ENCODE measurements at places on chromosomes 7 and 10.

- no peak for DNase-seq
These were observed 198.3 kb upstream of the KAT6B start for GRCh38 chr10:74628136-74628535.

DNA sequence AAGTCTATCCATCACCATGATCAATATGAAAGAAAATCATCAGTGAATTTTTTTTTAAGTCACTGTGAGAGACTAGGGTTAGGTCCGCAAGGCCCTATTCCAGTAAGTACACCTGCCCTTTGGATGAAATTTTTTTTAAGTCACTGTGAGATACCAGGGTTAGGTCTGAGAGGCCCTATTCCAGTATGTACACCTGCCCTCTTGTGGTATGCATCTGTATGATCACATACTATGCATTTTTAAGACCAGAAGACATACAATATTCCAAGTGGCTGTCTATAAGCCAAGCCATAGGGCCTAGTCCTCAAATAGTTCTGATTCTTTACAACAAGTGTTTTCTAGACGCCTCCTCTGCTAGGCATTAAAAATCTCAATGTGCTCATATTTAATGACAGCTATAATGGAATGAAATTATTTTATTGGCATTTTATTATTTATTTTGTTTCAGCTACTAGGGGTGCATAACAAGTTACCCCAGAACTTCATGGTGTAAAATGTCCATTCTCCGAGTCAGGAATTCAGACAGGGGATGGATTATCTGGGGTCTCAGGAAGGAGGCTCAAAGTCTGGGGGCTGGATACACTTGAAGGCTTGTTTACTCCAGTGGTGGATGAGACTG lies 53.1 kb downstream of the TEX36 start:
- no peak for DNase-seq

GRCh38 chr7:122311734-122312450 lies 7.3 kb upstream of the FEZF1 start:
- no peak for DNase-seq

DNA sequence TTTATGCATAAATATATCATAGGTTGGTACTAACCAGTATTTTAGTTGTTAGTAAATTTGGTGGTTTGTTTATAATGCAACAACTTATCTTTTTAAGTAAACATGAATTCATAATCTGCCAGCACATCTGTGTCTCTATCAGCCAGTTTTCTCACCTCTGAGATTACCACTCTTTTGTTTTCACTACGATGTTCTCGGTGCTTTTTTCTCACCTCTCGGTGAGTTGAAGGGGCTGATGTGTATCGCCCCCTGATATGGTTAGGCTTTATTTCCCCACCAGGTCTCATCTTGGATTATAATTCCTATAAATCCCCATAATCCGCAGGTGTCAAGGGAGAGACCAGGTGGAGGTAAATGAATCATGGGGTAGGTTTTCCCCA lies 114.1 kb downstream of the CAMK1D start:
- DNase-seq: no peak

- no peak for DNase-seq
These were observed 310.4 kb upstream of the PHF14 start for GRCh38 chr7:10662982-10663884.

GRCh38 chr10:7412237-7412927 lies 1.5 kb upstream of the SFMBT2 start:
- DNase-seq: no peak

GRCh38 chr7:100099452-100099851 lies 1.7 kb downstream of the MCM7 start:
- no peak for DNase-seq

DNA sequence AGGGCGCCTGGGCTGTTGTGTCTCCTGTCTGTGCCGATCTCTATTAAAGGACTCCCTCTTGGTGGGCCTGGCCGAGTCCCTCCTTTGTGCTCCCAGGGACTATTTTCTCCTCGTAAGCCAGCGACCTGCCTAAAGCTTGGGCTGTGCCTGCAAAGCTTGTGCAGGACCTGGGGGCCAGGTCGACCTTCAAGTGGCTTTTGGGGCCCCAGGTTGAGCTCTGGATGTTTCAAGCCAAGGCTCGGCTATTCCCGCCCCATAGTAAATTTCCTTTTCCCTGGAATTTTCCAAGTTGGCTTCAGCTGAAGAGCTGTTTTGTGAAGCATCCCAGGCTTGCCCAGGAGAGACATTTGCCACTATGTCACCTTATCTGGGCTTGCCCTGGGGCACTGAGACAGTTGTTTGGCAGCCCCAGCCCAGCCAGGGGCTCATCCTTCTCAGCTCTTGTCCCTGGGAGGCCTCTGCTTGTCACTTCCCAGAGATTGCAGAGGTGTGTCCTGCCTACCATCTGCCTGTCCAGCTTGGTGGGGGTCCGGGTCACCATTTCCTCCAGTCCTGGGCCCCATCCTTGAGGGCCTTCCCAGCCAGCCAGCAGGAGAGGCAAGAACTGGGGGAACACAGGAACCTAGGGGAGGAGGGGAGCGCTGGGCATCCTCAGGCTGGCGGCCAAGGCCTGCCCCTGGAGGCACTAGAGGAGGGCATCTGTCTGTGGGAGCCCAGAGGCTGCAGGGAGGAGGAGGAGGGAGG lies 20.2 kb downstream of the ZMIZ2 start:
- DNase-seq: no peak

- no peak for DNase-seq
These were observed 35.2 kb downstream of the NPY start for GRCh38 chr7:24319209-24319608.

DNA sequence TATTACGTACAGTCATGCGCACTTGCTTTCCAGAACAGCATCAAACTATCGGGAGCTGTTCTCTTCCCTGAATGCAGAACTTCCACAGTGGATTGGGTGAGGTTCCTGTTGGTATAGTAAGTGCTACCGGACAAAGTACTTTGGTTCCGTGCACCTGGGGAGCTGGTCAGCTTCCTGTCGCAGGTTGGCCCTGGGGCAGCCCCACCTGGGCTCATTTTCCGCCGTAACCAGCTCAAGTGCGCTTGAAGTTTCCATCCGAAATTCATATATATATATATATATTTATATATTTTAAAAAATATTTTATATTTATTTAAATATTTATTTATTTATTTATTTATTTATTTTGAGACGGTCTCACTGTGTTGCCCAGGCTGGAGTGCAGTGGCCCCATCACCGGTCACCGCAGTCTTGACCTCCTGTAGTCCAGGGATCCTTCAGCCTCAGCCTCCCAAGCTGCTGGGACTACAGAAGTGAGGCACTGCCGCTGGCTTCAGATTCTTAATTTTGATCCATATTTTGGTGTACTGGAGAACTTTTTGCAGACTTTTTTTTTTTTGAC lies 6.5 kb downstream of the SCART1 start:
- DNase-seq: no peak

GRCh38 chr10:111748184-111748583 lies 435.4 kb downstream of the GPAM start:
- DNase-seq: no peak

- peak; percentile 83 for DNase-seq
These were observed 37.5 kb downstream of the GDI2 start for GRCh38 chr10:5775685-5776084.

DNA sequence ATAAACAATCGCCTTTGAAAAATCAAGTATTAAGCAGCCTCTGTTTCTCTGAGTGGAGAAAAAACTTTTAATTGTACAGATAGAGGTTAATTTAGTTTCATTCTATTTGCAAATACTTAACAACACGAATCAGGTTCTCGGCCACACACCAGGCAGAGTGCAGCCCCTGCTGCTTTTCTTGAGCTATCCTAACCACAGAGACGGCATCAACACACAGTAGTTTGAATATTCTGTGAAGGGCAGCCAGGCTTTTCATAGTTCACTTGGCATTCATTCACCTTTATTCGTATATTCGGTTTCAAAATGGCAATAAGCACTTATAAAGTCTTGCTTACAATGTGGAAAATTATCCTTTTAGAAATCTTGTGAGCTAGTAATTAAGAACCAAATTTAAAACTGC lies 5.7 kb downstream of the ADARB2 start:
- DNase-seq: no peak

DNA sequence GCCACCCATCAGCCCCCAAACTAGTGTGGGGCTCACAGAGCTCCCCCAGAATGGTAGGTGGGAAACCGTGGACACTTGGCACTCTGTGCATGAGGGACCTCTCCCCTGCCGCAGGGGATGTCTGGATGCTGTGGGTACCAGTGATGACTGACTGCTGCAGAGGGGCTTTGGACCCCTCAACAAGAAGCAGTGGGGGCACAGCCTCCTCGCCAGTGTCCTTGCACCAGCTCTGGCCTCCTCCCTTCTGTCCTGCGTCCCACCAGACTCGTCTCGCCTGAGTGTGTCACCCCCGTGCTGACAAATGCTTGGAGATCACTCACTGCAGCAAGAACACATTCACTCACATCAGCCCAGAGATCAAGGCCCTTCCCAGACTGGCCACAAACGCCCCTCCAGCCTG lies 37.3 kb upstream of the R3HCC1L start:
- no peak for DNase-seq

- no peak for DNase-seq
These were observed 549 bp upstream of the DDX50 start for GRCh38 chr10:68900427-68901104.

DNA sequence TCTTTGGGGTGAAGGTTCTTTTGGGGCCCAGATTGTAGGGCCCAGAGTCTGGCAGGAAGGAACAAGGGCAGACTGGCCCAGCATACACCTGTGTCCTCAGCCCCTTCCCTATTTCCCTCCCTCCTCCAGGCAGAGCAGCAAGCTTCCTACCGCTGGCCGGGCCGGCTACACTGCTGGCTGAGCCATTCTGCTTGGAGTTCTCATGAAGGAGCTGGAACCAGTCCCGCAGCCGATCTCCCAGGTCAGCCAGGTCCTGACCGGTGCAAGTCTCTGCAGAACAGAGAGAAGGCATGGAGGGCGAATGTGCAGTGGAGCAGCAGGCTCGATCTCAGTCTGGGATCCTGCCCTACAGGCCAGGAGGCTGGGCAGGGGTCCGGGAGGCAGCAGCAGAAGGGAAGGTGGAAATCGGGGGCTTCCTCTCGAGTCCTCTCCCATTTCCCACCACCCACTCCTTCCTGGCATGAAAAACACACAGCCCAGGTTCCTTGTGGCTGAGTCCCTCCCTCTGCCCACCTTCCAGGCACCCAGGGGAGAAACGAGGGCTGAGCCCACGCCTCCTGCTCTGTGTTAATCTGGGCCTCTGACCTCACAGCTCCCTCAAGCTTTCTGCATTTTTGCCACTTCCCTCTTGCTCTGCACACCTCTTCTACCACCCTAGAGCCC lies 20.8 kb downstream of the SPOCK2 start:
- no peak for DNase-seq

GRCh38 chr10:3735175-3735574 lies 49.8 kb downstream of the KLF6 start:
- no peak for DNase-seq

DNA sequence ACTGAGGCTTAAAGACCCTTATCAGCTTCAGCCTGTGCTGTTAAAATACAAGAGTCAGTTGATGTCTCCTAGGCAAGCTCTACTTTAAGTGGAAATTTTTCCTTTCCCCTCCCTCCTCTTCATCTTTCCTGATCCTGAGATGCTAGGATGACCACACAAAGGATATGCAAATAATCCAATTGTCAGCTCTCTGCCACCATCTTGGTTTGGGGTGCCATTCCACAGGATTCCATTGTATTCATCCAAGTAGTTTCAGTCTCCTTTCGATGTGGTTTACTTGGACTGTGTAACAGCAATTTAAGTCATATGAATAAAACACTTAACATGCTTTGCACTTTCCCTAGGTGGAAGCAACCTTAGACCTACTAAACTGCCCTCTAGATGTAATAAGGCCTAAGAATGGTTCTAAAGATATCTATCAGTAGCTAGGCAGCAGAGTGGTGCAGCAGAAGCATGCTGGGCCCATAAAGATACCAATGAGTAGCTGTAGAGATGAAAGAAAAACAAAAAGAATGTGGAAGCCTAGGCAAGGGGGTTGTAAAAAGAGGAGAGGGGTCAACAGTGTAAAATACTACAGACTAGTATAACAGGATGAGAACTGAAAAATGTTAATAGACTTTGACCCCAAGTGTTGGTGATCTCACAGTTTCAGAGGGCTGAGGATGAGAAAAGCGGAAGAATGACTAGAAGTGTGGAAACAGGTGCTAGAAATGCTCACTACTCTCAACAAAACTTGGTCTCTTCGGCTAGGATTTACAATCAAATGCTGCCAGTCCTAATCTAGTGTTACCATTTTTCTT lies 2.4 kb upstream of the CFAP69 start:
- no peak for DNase-seq
